ENCODE measurements at places on chromosomes 5 and 9.

DNA sequence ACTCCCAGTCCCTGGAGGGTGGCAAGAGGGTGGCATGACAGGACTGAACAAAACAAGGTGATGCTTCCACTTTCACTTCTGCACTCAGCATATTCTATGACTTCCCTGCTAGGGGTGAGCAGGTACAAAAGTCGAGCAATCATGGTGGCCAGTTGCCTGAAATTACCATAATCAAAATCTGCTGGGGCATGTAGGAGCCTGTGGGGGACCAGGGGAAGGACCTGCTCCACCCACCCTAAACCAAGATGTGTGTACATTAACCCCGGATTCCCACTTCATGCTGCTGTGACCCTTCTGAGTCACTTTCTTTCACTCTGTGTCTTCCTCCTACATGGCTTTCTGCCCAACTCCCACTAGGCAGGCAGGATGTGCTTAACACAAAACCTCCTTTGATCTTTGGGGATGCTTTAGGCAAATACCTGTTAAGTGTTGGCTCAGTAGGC lies 73.3 kb upstream of the PHF24 start:
- DNase-seq: no peak

DNA sequence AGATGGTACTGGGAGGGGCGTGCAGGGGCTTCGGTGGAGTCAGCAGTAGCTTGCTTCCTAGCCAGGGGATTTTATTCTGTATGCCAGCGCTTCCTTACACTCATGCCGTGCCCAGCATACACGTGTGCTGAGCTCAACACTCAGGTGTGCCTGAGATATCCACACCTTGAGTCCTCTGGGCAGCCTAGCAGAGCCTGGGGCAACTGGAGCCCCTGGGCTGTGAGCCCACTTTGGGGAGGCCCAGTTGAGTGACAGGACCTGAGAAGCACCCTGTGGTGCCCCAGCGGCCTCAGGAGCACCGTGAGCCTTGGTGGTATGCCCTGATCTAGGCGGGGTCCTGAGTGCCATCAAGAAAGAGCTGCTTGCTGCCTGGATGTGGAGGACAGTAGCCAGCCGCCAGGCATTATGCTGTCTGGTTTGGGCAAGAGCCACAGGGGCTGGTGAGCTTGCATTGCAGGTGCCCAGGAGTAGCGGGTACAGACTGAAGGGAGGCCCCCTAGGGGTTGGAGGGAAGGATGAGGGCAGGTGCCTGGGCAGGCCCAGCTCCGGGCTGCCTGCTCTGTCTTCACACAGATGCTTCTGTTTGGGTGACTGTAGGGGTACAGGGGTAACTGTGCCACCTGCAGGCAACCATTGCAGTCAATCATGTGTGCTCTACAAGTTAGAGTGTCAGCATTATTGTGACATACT lies 42.9 kb downstream of the BNIP1 start:
- no peak for DNase-seq

- DNase-seq: no peak
These were observed 8.5 kb upstream of the PRXL2C start for GRCh38 chr9:96663506-96664120.

- DNase-seq: no peak
These were observed 103.9 kb downstream of the FRMD3 start for GRCh38 chr9:83434254-83434653.

DNA sequence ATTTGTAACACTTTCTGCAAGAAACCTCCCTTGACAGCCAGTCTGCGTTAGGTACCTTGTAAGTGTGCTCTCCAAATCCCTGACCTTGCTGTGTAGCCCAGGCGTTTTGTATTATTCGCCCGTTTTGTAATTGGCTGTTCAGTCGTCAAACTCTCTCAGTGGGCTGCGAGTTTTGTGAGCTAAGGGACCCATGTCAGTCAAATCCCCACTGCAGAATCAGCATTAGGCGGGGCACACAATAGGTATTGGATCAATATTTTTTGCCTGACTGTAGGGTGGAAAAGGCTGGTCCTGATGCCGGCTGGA lies 665 bp downstream of the DNAJC18 start:
- no peak for DNase-seq
